AG04449 (cell line): ENCODE measurements at places on chromosomes 3 and 15.

- no peak for DNase-seq
Measured at GRCh38 chr3:195587824-195588223, 4.1 kb upstream of the APOD start.

- DNase-seq: no peak
Measured at GRCh38 chr3:48739955-48740823, 23.2 kb upstream of the IP6K2 start.

DNA sequence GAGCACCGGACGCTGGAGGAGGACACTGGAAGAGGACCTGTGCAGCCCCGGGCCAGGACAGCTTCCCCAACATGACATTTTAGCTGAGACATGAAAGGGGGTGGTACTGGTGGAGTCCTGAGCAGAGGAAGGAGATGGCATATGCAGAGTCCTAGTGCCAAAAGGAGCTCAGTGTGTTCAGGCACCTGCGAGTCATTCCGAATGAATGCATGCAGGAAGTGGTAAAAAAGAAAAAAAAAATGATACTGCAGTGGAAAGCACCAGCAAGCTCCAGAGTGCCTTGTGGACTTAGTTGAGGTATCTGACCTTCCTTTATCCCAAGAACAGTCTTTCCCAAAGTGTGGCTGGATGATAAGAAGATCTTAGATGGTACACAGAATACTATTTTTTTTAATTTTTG lies 6.6 kb upstream of the ZNF148 start:
- DNase-seq: no peak

- no peak for DNase-seq
Measured at GRCh38 chr3:134708671-134709070, 57.8 kb upstream of the KY start.

GRCh38 chr3:49826016-49826415 lies 12.3 kb upstream of the UBA7 start:
- no peak for DNase-seq

GRCh38 chr3:25009665-25010064 lies 418.4 kb upstream of the RARB start:
- DNase-seq: no peak

GRCh38 chr3:26799679-26800317 lies 177.2 kb downstream of the LRRC3B start:
- no peak for DNase-seq

DNA sequence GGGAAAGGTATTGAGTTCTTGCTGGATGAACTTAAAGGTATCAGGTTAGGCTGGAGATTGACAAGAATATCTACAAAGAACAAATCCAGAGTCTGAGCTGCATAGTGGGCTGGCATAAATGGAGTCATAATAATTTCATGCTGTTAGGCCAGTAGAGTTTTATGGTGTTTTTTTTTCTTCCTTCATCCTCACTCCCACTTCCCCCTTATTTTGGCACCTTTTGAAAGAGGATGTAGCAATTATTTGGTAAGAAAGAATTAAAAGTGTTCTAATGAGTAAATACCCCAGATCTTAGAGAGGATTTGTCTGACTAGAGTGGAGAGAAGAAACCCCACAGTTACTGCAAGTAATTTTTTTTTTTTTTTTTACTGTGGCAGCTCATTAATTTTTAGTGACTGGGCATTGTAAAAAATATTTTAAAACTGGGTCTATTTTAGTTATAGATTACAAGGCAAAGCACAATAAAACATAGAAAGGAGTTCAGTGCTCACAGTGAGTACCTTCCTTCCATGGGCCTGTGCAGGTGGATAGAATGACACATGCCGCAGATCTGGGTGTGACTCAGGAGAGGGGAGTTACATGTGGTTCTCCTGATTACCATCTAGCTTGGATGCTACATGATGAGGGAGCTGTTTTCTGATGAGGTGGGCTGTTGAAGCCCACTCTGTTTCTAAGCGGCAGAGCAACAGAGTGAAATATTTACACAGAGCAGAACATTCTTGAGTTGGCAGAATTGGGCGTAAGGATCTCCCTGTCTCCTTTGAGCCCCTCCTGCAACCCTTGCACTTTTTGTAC lies 5.3 kb downstream of the EDEM1 start:
- DNase-seq: no peak

- DNase-seq: no peak
Measured at GRCh38 chr3:168249205-168249549, 153.5 kb upstream of the GOLIM4 start.

DNA sequence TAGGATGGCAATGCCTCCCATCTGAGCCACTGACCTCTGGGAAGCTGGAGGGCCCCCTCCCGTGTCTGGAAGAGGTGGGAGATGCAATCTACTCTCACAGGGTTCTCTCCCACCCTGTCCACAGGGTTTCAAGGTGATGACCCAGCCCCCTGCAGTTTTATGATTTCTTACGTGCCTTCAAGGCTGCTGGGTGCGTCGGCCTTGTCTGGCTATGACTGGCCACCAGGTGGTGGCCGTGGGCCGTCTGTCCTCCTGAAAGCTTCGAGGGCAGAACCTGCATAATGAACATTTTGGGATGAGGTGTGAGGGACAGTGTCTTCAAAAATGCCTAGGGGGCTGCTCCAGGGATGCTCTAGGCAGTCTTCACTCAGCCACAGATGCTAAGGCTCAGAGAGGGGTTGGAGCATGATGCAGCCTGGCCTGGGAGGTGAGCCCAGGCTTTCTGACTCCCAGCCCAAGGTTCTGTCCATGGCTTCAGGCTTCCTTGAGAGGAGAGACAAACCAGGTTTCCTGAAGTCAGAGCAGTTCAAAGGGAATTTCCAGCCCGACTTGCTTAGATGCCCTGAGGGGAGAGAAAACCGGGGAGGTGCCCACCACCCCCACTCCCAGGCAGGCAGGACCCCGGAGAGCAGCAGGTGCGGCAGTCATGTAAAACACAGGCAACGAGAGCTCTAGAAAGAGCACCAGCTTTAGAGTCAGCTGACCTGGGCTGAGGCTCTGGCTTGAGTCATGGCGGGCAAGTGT lies 18.7 kb downstream of the ISG20 start:
- DNase-seq: no peak

- DNase-seq: no peak
Measured at GRCh38 chr15:71596672-71597071, 213.7 kb upstream of the NR2E3 start.

GRCh38 chr15:59352189-59352588 lies 20.5 kb downstream of the MYO1E start:
- DNase-seq: no peak

DNA sequence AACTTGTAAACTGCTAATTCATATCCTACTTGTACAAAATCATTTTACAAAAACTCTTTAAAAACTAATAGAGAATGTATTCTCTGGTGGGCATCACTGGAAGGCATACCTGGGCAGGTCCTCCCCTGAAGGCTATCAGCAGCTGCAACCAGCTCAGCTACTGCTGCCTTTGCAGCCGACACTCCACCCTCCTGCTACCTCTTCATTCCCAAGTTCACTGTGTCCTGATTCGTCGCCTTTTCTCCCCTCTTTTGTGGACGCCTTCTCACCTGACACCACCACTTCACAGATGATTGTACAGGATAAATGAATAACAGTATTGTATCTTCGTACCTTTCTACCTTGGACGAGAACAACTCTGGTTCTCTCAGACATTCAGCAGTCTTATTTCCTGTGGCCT lies 28.9 kb downstream of the B4GALT4 start:
- no peak for DNase-seq

- DNase-seq: no peak
Measured at GRCh38 chr3:42703695-42704025, 1.1 kb upstream of the HHATL start.

GRCh38 chr3:183515968-183516851 lies 39.3 kb downstream of the KLHL6 start:
- no peak for DNase-seq

DNA sequence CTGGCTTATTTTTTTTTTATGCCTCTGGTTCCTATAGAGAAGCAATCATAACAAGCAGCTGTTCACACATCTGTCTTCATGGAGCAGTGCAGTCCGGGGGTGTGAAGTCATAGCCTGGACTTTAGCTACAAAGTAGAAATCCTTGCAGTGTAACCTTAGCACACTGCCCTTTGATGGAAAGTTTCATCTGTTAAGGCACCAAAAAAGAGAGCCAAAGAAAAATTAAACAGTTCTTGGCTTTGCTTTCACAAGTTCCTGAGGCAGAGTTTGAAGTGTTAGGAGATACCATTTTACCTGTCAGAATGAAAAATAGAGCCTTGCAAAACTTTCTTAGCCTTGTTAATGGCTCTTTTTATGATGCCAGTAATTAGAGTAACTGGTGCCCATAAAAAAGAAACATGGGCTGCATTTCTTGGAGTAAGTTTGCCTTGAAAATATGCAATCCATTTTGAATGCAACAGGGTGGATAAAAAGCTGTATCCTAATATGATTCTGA lies 84.1 kb downstream of the PIK3R4 start:
- DNase-seq: peak; percentile 9

DNA sequence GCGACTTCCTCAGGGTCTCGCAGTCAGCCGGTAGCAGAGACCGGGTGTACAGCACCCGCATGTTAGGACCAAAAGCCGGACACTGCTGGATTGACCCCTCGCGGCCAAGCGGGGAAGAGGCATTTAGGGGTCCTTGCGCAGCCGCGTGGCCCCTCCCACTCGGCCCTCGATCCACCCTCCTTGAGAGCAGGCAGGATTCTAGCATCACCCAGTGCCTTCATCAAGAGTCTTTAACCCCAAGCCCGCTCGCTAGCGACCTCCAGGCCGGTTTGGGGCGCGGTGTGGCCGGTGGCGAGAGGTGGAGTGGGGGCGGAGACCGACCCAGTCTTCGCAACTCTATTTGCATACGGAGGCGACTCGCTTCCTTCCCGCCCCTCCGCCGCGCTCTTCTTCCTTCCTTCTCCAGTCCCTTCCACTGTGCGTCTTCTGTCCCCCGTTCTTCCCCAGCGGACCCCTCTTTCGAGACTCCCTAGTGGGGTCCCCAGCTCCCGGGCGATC lies at the start of gene ST6GAL1:
Gene ST6GAL1, plus strand, starts transcription at position 384 of the 498 bp plus-strand sequence. CDS start 112,178 bp downstream, outside the sequence.
- no peak for DNase-seq

- no peak for DNase-seq
Measured at GRCh38 chr3:167091226-167091625, 288.9 kb downstream of the ZBBX start.

GRCh38 chr3:137121704-137122314 lies 164.0 kb downstream of the IL20RB start:
- DNase-seq: no peak

- no peak for DNase-seq
Measured at GRCh38 chr3:178602856-178603255, 66.6 kb downstream of the KCNMB2 start.

- DNase-seq: no peak
Measured at GRCh38 chr3:146052056-146052790, 108.8 kb downstream of the PLOD2 start.

- DNase-seq: no peak
Measured at GRCh38 chr15:32834156-32834555, 116.4 kb downstream of the GREM1 start.

- DNase-seq: no peak
Measured at GRCh38 chr3:54818942-54819341, 108.9 kb downstream of the LRTM1 start.

DNA sequence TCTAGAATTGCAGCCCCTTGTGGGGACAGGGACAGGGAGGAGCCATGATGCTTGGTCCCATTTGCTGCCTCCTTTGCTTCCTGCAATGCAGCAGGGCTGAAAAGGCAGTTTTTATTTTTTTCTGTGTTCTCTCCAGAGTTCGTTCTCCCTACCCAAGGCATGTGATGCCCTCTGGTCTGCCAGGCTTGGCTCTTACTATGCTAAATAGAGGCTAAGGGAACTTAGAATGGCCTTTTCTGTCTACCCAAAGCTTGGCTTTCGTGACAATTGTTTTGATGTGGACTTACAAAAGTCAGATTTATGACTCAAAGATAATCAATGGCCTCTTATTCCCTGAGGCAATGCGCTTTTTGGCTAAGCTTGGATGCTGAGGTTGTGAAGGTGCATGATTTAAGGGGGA lies 293.3 kb upstream of the TBL1XR1 start:
- DNase-seq: no peak

DNA sequence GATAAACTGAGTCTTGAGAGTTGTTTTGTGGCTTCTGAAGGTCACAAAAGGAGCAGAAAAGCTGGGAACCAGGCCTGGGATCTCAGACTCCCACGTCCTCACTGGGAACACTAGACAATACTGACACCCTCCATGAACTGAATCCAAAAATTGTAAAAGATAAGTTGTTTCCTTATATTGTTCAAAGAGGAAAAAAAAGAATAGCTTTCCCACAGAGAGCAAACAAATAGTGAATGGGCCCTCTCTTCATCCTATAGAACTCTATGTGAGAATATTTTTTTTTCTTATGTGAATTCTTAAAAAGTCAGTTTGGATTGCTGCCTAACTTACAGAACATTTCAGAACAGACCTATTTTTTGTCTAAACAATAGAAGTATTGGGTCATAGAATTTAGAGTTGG lies 203.5 kb downstream of the MECOM start:
- DNase-seq: no peak

- DNase-seq: no peak
Measured at GRCh38 chr3:67018105-67018788, 20.1 kb downstream of the KBTBD8 start.

DNA sequence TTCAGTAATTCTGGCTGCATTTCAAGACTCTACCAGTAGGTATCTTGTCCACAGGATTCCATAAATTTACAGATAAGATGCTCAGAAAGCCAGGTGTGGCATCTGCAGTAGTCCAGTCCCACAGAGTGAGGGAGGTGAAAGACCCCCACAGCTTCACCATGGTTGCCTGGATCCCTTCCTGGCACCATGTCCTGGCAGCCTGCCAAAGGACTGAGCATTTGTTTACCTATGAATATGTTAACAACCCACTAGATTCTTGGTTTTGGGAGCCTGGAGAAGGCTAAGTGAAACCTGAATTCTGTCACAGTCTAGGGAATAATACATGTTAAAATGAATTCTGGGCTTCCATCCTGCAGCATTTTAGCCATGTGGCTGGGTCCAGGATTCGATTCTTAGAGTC lies 14.9 kb downstream of the CHST2 start:
- no peak for DNase-seq

DNA sequence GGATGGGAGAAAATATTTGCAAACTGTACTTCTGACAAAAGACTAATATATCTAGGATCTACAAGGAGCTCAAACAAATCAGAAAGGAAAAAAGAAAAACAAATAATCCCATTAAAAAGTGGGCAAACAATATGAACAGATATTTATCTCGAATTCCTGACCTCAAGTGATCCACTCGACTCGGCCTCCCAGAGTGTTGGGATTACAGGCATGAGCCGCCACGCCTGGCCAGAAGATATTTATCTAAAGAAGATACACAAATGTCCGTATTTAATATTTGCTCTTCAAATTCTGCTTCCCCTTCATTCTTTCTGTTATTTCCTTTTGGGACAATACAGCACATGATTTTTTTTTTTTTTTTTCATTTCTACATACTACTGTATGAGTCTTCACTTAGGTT lies 151.7 kb upstream of the GRM7 start:
- DNase-seq: no peak
